ENCODE measurements at places on chromosomes 3 and 15.

- DNase-seq = peak; percentile 52
Observed at GRCh38 chr3:148901987-148902791, 37.1 kb downstream of the CPA3 start.

GRCh38 chr3:44987332-44987731 lies 11.3 kb downstream of the EXOSC7 start:
- DNase-seq = no peak

DNA sequence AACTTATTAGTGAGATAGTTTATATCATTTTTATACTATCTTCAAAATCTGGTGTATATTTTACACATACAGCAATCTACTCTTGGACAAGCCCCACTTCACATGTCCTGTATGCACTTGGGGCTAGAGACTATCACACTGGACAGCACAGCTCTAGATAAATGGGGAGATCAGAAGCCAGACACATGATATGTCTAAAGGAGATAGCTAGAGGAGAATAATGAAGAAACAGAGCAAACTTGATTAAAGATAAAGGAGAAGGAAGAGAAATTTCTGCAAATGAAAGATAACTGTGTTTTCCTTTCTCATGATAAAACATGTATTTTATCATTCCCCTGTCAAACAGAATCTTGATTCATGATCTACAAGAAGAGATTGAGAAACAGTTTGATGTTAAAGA lies 13.0 kb downstream of the CPA3 start:
- DNase-seq = no peak

- DNase-seq = no peak
Observed at GRCh38 chr3:159273070-159273469, 471.2 kb downstream of the MFSD1 start.

Measured in non-pigmented ciliary epithelial cell (primary cell).